ENCODE measurements at places on chromosomes 12 and 14.

GRCh38 chr14:79855789-79856188 lies 355.5 kb downstream of the DIO2 start:
- H3K27me3 ChIP-seq = no peaks in the 10 kb centered on the region
- no peaks in the 10 kb centered on the region for H3K4me1 ChIP-seq

DNA sequence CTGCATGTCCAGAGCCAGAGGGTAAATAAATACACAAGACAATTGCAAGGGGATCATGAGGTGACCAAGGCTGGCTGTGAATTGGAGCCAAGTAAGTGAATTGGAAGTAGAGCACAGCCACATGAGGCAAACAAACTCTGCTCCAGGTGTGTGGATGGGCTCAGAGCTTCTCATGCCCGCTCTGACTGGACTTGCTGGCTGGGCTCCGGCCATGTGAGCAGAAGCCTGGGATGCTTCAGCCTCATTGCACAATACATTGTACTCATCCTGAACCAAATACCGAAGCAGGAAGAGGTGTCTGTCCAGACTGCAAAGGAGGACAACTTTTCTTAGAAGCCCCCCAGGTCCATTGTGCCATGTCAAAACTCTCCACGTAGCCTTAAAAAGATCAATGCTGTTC lies 193.0 kb downstream of the TTC8 start:
- no peaks in the 10 kb centered on the region for H3K4me1 ChIP-seq
- H3K36me3 ChIP-seq = no peaks in the 10 kb centered on the region
- H3K27ac ChIP-seq = no peak overlapping the region
- no peak overlapping the region for H3K4me3 ChIP-seq

- no peaks in the 10 kb centered on the region for H3K4me1 ChIP-seq
- DNase-seq = no peak
- H3K27me3 ChIP-seq = no peaks in the 10 kb centered on the region
- H3K27ac ChIP-seq = no peak overlapping the region
- H3K4me3 ChIP-seq = no peak overlapping the region
- no peaks in the 10 kb centered on the region for H3K36me3 ChIP-seq
Observed at GRCh38 chr14:68124050-68124449, 304.5 kb downstream of the RAD51B start.

GRCh38 chr14:96958057-96958456 lies 160.9 kb downstream of the VRK1 start:
- H3K27me3 ChIP-seq = peaks cover 3% of the 10 kb centered on the region
- H3K4me1 ChIP-seq = peaks cover 22% of the 10 kb centered on the region
- no peak overlapping the region for H3K27ac ChIP-seq
- H3K36me3 ChIP-seq = peaks cover 4% of the 10 kb centered on the region
- no peak for DNase-seq

- H3K36me3 ChIP-seq = no peaks in the 10 kb centered on the region
- no peak overlapping the region for H3K4me3 ChIP-seq
- H3K27me3 ChIP-seq = peaks cover 11% of the 10 kb centered on the region
- H3K4me1 ChIP-seq = peaks cover 52% of the 10 kb centered on the region
Observed at GRCh38 chr12:122835750-122836026, 431 bp downstream of the HIP1R start.

DNA sequence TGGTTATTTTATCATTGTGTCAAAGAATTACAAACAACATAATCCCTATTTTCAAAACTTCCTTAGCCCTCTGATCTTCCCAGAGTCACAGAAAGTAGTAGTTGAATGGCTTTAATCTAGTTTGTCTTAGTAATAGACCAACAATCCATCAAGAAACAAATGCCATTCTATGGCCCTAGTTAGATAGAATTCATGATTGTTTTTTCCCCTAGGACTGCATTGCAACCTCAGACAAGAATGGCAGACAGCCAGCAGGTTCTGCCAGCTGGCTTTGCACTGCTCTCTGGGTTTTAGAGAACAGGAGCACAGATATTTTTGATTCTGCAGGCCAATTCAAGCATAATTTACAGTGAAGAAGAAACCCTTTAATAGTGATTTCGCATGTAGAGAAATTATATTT lies 33.8 kb downstream of the SYT1 start:
- no peak overlapping the region for H3K27ac ChIP-seq
- no peak for DNase-seq
- no peak overlapping the region for H3K4me3 ChIP-seq
- no peaks in the 10 kb centered on the region for H3K27me3 ChIP-seq

Measured in immature natural killer cell (primary cell).